SK-N-SH (cell line): ENCODE measurements at places on chromosomes 11 and 22. TPM values are rescaled to one million over a fixed set of nuclear protein-coding genes. Genes with fewer than 3 reads are reported as not detected.

Gene OR52N4
- polyA plus RNA-seq: 0.10 TPM in 1 of 2 replicates, not detected in the other

Gene CTSF
- 57.2 and 60.1 TPM in 2 replicates for polyA plus RNA-seq

Gene COA4
- 171 and 172 TPM in 2 replicates for polyA plus RNA-seq

Gene CCDC116
- 0.28 and 0.31 TPM in 2 replicates for polyA plus RNA-seq

Gene SAA4
- polyA plus RNA-seq: not detected in 2 replicates

Gene SCGB1D2
- not detected in 2 replicates for polyA plus RNA-seq

Gene TRIM49
- polyA plus RNA-seq: not detected in 2 replicates

DNA sequence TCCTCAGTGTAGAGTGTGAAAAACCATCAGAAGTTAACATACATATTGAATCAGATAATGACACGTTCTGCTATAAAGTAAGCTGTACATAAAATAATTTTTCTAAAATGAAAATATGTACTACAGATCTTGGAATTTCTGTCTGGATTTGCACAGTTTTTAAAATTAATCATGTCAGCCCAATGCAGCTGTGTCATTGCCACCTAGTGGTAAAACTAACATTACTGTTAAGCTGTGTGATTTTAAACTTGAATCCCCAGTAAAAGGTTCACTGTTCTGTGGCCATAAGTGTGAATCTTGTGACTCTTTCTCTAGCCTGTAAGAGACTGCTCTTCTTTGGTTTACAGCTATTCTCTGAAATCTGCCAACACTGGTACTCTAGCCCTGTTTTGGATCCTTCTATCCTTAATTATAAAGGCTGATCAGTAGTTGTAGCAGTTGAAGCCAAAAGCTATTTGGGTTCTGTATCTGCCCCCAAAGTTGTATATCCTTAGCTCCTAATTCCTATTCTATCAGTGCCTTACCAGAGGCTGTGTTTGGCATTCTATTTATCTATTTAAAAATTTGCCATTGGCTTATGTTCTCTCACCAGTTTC, 4.0 kb downstream of the JRKL start:
- H3K27ac ChIP-seq: peak overlapping the region; percentile 16
- peaks cover 11% of the 10 kb centered on the region; the same call in 1 of the 2 replicates for H3K4me1 ChIP-seq
- peaks cover 14% of the 10 kb centered on the region for H3K36me3 ChIP-seq
- H3K27me3 ChIP-seq: no peaks in the 10 kb centered on the region
- H3K4me3 ChIP-seq: no peak overlapping the region
- peak; percentile 45 for DNase-seq

GRCh38 chr11:74815966-74816365, 67.3 kb downstream of the RNF169 start:
- no peak overlapping the region for H3K27ac ChIP-seq
- DNase-seq: no peak
- H3K36me3 ChIP-seq: peaks cover 46% of the 10 kb centered on the region
- no peaks in the 10 kb centered on the region for H3K27me3 ChIP-seq

DNA sequence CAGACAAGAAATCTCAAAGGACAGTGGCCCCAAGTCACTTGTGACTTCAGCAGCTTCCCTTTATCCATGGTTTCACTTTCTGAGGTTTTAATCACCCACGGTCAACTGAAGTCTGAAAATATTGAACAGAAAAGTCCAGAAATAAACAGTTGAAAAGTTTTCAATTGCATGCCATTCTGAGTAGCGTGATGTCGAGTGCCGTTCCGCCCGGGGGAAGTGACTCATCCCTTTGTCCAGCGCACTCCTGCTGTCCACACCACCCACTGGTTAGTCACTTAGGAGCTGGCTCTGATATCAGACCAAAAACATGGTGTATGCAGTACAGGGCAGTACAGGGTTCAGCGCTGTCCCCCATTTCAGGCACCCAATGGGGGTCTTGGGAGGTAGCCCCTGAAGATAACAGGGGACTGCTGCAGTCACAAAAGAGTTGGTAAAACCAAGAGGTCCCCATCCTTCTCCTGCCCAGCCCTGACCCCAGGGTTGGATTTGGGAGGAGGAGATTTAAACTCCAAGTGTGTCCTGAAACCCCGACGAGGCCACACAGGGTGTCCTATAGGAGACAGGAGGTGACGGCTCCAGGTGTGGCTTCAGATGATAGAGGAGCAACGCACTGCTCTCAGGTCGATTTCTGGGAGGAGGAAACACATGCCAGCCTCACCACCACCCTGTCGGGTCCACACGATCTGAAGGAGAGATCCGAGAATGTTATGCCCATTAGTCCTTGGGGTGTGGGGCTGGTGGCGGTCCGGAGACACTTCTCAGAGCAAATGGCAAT, 390.1 kb downstream of the CTTN start:
- no peak for DNase-seq
- no peak overlapping the region for H3K27ac ChIP-seq
- no peaks in the 10 kb centered on the region for H3K27me3 ChIP-seq
- no peak overlapping the region for H3K4me3 ChIP-seq
- H3K4me1 ChIP-seq: no peaks in the 10 kb centered on the region

- H3K27me3 ChIP-seq: no peaks in the 10 kb centered on the region
- peaks cover 13% of the 10 kb centered on the region for H3K36me3 ChIP-seq
- DNase-seq: no peak
These were observed 53.6 kb downstream of the PITPNB start for GRCh38 chr22:27865496-27865895.

- H3K4me3 ChIP-seq: no peak overlapping the region
- H3K27me3 ChIP-seq: no peaks in the 10 kb centered on the region
- no peak for DNase-seq
- no peaks in the 10 kb centered on the region; the same call in 1 of the 2 replicates for H3K4me1 ChIP-seq
These were observed 11.3 kb upstream of the TCF20 start for GRCh38 chr22:42281706-42282251.

GRCh38 chr11:130806746-130807145, 109.5 kb downstream of the SNX19 start:
- H3K27me3 ChIP-seq: no peaks in the 10 kb centered on the region
- H3K4me3 ChIP-seq: no peak overlapping the region
- no peak overlapping the region for H3K27ac ChIP-seq
- H3K36me3 ChIP-seq: no peaks in the 10 kb centered on the region
- no peaks in the 10 kb centered on the region for H3K4me1 ChIP-seq
- no peak for DNase-seq

- H3K4me1 ChIP-seq: peaks cover 11% of the 10 kb centered on the region
- no peak overlapping the region for H3K27ac ChIP-seq
- H3K4me3 ChIP-seq: no peak overlapping the region
- no peak for DNase-seq
- H3K27me3 ChIP-seq: no peaks in the 10 kb centered on the region
- no peaks in the 10 kb centered on the region for H3K36me3 ChIP-seq
These were observed 1.5 kb upstream of the SLC6A5 start for GRCh38 chr11:20597680-20598484.

DNA sequence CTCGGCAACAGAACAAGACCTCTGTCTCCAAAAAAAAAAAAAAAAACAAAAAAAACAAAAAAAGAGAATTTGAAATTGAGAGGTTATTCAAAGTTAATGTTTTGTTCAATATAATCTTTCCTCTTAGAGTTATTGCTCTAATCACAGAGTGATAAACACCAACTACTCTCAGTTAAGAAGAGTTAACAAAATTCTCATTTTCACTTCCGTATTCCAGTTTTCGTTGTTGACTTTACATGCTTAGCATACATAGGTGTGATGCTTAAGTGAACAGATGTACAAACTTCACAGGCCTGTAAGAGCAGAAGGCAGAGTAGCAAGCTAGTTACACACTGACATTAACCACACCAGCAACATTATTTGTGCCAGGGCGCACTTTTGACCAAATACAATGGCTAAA, 12.3 kb downstream of the EIF4ENIF1 start:
- H3K27ac ChIP-seq: no peak overlapping the region
- no peak for DNase-seq
- no peaks in the 10 kb centered on the region for H3K4me1 ChIP-seq
- H3K27me3 ChIP-seq: no peaks in the 10 kb centered on the region
